IMR-90 (cell line): ENCODE measurements at places on chromosomes 5 and 9. TPM values are rescaled to one million over a fixed set of nuclear protein-coding genes. Genes with fewer than 3 reads are reported as not detected.

DNA sequence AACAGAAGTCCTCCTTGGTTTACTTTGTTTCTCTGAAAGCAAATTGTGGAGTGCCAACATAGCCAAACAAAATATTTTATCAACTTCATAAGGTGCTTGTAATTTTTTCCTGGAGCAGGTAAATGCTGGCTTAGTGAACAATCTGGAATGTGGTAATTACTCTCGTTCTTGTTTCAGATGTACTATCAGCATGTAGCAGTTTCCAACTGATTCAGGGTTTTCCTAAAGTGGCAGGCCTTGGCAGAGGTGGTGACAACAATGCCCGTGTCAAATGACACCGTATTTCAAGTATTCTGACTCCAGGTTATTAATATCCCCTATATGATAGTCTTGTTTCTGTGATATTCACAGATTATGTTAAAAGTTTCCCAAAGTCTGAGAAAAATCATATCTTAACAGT is 1.2 kb downstream of the C9orf72 start:
- H3K4me1 ChIP-seq: no peaks in the 10 kb centered on the region; the same call in 1 of the 2 replicates
- H3K4me3 ChIP-seq: no peak overlapping the region
- no peak for DNase-seq

DNA sequence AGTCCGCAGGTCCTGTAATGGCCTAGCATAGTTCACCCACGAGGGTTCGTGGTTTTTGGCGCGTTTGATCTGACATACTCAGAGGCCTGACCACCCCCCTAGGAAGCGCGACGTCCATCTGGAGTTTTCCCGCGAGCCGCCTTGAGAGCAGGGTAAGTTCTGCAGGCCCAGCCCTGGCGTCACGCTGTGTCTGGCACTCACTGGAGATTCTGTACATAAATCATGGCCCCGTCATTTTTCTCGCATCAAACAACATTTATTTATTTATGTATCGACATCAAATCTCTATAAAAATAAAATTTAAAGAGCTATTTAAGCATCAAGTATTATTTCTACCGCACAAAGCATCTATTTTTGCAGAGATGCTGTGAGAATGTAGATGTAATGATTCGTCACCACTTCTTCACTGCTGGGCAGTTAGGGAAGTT is 437 bp upstream of the TRIM41 start:
- peaks cover 2% of the 10 kb centered on the region; the same call in 1 of the 2 replicates for H3K36me3 ChIP-seq
- H3K27ac ChIP-seq: peak overlapping the region; percentile 73
- H3K4me1 ChIP-seq: peaks cover 6% of the 10 kb centered on the region
- DNase-seq: no peak
- H3K27me3 ChIP-seq: no peaks in the 10 kb centered on the region

DNA sequence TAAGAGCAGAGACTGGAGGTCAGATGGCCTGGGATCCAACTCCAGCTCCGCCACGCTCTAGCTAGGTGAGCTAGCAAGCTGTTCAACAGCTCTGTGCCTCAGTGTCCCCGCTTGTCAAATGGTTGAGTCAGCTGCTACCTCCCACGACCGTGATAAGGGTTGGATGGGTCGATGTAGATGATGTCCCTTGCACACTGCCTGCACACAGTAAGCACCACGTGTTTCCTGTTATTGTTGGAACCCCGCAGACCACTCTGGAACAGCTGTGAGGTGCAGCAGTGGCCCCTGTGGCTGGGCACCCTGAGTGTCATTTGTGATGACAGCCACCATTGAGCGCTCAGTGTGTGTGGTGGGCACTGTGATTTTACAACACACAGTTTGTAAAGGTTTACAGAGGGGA is 54.0 kb upstream of the CTSL start:
- peaks cover 12% of the 10 kb centered on the region; the same call in 1 of the 2 replicates for H3K27me3 ChIP-seq
- no peaks in the 10 kb centered on the region for H3K36me3 ChIP-seq
- H3K4me3 ChIP-seq: no peak overlapping the region
- no peak overlapping the region for H3K27ac ChIP-seq
- DNase-seq: no peak

DNA sequence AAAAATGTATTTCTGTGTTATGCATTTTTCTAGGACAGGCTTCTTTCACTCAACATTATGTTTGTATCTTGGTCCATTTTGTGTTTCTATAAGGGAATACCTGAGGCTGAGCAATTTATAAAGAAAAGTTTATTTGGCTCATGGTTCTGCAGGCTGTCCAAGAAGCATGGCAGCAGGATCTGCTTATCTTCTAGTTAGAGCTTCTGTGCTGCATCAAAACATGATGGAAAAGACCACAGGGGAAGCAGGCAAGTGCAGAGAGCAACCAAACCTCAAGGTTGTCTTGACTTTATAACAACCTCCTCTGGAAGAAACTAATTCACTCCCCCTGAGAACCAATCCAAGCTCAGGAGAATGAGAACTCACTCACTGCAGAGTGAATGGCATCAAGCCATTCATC is 1601.0 kb upstream of the NUDT12 start:
- no peaks in the 10 kb centered on the region for H3K36me3 ChIP-seq
- H3K27ac ChIP-seq: no peak overlapping the region
- no peak for DNase-seq
- no peaks in the 10 kb centered on the region for H3K27me3 ChIP-seq
- no peak overlapping the region for H3K4me3 ChIP-seq
- no peaks in the 10 kb centered on the region for H3K4me1 ChIP-seq

- no peak for DNase-seq
- H3K4me3 ChIP-seq: no peak overlapping the region
- H3K4me1 ChIP-seq: no peaks in the 10 kb centered on the region
- H3K27me3 ChIP-seq: peaks cover 12% of the 10 kb centered on the region
- H3K36me3 ChIP-seq: no peaks in the 10 kb centered on the region
Observed at GRCh38 chr5:173981185-173981761, 7.7 kb upstream of the C5orf47 start.

The PCDHA11 gene
- under 0.01 TPM in 1 of 2 replicates, not detected in the other for total RNA-seq

The HRCT1 gene
- total RNA-seq: 1.1 and 1.7 TPM in 2 replicates
